ENCODE measurements at places on chromosomes 4 and X.

DNA sequence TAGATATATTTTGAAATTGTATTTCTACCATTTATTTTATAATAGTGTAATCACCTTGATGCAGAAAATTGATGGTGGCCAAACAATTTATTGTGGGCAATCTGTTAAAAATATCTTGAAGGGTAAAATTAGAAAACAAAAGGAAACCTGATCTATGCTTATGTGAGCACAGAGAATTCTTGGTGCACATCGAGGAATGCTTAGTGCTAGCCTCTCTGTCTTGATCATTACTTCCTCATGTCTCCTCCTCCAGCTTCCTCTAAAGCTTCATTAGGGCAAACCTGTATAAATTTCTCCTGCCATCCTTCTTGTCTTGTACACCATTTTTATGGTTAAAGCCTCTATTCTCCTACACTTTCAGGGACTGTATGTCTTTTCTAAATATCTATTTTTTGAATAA lies 725.8 kb downstream of the RAPGEF2 start:
- DNase-seq, result no peak

DNA sequence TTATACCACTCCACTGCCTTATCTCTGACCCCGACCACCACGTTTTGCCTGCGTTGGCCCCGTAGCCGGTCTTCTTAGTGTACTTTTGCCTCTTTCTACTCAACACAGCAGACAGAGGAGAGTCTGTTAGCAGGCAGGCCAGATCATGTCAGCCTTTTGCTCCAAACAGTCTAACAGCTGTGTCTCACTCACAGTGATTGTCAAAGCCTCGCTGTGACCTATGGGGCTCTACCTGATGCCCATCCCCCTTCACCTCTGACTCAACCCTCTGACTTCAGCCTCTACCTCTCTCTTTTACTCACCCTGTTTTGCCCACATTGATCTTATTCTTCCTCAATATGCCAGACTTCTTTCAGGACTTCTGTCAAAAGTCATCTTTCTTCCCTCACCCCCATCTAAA lies 127.1 kb downstream of the TRIML1 start:
- DNase-seq, result no peak

GRCh38 chr4:38752941-38753806 lies 29.6 kb downstream of the TLR10 start:
- DNase-seq, result no peak

DNA sequence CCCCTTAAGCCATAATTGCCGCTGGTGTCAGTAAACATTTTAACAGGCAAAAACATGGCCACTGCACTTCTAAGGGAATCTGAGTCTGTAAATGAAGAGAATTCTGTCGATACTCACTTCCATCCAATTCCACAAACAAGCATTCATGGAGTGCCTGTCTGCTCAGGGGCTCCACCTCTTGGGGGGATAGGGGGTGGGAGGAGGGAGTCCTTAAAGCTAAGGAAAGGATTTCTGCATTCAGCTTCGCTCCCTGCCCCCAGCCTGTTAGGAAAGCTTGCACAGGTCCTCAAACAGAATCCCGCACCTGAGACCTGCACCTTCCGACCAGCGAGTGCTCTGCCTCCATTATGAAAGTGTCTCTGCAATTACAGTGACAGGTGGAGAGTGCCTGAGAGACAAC lies 130.2 kb upstream of the KIT start:
- DNase-seq, result no peak

GRCh38 chr4:181908168-181908567 lies 335.0 kb upstream of the TENM3 start:
- DNase-seq, result no peak

DNA sequence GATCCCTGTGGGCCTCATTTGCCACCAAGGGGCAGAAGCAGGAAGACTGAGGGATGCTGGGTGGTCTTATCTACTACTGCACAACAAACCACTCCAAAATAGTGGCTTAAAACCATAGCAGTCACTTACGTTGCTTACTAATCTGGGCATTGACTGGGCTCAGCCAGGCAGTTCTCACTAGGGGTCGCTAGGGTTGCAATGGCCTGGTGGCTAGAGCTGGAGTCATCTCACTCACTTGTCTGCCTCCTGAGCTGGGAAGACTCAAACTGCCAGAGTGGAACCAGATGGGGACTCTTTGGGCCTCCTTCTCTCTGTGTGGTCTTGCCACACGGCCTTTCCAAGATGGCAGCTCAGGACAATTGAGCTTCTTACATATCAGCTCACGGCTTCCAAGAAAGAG lies 216.3 kb upstream of the BCOR start:
- no peak for DNase-seq

GRCh38 chr4:107994894-107995293 lies 5.2 kb downstream of the HADH start:
- DNase-seq, result no peak

- DNase-seq, result no peak
These were observed 119.3 kb downstream of the AFF1 start for GRCh38 chr4:87053802-87054767.

GRCh38 chr4:145736241-145736831 lies 56.4 kb downstream of the C4orf51 start:
- DNase-seq, result no peak

- no peak for DNase-seq
These were observed 126.4 kb downstream of the BTC start for GRCh38 chr4:74667944-74668343.

- no peak for DNase-seq
These were observed 81.3 kb downstream of the ARHGAP24 start for GRCh38 chr4:85556283-85556682.

DNA sequence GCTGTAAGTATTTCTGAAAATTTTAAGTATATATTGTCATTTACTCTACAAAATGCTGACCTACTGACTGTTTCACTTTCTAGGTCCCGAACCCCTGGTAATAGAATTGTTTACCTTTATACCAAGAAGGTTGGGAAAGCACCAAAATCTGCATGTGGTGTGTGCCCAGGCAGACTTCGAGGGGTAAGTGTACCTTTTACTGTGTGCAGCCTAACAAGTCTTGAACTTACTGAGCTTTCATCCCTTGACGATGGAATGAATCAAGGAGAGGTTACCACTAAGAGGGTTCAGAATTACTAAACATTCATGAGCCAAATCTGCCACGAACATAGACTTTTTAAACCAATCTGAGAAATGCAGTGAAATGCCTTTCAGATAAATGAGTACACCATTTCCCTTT lies 1.6 kb downstream of the RPL34 start:
- peak; percentile 18 for DNase-seq

GRCh38 chrX:123340696-123341095 lies 156.6 kb downstream of the GRIA3 start:
- DNase-seq, result no peak

DNA sequence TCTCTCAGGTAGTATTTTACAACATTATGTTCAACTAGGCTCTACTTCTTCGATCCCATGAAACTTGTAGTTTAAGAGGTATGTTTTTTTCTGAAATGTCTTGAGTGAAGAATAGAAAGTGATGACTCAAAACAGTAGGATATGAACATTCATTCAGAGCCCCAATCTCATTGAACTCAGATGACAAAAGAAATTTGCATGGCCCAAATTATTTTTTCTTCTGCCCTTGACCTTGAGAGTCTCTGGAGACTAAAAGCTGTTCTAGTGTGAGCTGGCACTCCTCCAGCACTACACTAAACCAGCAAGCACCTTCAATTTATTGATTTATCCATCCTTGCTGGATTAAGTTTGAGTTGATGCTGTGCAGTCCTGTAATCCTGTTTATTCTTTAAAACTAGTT lies 4.0 kb downstream of the DCLK2 start:
- DNase-seq, result no peak

GRCh38 chrX:50967736-50968135 lies 57.2 kb downstream of the BMP15 start:
- no peak for DNase-seq

- no peak for DNase-seq
These were observed 79.2 kb downstream of the FBXL5 start for GRCh38 chr4:15575966-15576365.

GRCh38 chr4:145496292-145496691 lies 14.6 kb downstream of the SMAD1 start:
- DNase-seq, result no peak

DNA sequence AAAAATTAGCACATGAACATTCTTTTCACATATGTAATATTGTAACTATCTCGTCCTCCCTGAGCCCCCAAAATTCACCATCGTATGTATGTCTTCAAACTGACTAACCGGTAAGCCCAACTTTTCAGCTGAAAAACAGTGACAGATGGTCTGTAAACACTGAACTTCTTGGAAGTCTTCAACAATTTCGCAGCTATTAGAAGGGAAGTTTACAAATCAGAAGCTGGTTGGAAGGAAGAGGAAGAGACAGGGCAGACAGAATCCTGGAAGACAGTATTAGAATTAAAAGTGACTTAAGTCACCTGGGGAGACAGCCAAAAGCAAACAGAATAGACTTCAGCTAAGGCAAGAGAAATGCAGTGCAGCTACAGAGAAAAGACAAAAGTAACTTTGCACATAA lies 858.4 kb downstream of the ADGRL3 start:
- no peak for DNase-seq

DNA sequence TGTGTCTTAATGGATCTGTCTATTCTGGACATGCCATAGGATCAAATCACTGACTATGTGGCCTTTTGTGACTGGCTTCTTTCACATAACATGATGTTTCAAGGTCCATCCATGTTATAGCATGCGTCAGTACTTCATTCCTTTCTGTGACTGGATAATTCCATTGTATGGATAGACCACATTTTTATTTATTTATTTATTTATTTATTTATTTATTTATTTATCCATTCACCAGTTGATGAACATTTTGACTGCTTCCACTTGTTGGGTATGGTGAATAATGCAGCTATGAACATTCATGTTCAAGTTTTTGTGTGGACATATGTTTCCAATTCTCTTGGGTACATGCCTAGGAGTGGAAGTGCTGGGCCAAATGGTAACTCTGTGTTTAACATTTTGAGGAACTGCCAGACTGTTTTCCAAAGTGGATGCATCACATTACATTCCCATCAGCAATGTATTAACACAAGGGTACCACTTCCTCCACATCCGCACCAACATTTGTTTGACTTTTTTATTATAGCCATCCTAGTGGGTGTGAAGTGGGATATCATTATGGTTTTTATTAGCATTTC lies 14.0 kb downstream of the RTL5 start:
- DNase-seq, result no peak

DNA sequence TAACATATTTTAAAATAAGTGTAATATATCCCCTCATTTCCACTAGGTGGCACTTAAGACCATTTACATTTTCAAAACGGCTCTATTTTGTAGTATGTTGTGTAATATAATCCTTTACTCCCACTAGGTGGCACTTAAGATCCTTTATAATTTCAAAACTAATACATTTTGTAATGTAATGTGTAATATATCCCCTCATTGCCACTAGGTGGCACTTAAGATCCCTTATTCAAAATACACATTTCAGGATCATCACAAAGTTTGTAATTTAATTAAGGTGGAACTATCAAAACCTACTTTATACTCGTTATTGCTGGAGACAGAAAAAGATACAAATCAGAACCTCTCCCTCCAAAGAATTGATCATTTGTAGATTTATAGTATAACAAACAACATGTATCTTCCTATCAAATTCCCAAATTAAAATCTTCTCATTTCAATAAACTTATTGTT lies 132.5 kb downstream of the ARHGAP6 start:
- DNase-seq, result no peak

Data from stimulated activated naive CD4-positive, alpha-beta T cell treated with Interleukin-2 at 50 U/mL for 16 hours (primary cell).